ENCODE measurements at places on chromosomes 6 and 20.

DNA sequence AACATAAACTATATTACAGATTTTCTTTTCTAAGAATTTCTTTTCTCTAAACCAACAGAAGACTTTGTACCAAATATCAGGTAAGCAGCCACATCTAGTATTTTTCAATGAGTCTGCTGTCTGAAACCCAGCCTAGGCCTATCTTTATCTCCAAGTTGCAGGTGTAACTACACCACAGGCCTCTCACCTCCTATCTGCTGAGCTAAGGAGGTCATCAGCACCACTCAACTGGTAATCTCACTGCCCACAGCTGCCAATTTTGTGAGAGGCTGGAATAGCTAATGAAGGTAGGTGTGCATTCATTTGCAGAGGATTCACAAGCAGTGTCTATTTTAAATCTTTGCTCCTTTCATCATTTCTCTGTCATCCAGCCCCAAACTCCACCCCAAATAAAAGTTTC, 584.8 kb downstream of the HDGFL1 start:
- DNase-seq, result no peak

DNA sequence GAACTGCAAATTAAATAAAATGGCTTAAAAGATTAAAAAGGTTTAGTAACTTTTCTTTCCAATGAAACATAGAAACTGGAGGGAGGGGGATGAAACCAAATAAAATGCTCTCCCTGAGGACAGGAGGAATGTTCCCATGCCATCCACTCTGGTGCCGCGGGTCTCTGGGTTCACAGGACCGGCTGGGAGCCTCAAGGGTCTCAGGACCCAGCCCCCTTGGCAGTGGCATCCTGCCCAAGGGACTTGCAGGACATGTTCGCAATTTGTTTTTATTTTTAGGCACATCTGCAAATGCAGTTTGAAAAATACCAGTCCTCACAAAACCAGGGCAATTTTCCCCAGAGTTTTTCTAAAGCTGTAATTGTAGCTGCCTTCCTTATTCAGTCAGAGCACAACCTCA, 7.5 kb downstream of the BEND3 start:
- DNase-seq, result no peak

- DNase-seq, result no peak
Observed at GRCh38 chr6:140052736-140053729, 678.6 kb upstream of the CITED2 start.

DNA sequence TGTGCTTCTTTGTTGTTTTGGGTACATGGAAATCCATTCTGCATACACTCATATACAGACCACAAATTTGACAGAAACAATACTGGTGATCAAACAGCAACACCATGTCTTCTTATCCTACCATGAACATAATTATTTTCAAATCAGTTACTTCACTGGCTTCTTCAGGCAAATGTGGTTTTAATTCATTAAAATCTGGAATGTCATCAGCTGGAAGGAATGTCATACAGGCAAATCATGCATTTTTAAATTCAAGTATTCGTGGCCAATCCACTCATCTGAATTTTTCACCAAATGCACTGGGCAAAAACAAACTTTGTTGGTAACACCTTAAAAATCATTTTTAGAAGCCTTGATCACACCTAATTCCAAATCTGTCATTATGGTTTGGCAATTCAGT, 59.3 kb downstream of the KIF6 start:
- no peak for DNase-seq

DNA sequence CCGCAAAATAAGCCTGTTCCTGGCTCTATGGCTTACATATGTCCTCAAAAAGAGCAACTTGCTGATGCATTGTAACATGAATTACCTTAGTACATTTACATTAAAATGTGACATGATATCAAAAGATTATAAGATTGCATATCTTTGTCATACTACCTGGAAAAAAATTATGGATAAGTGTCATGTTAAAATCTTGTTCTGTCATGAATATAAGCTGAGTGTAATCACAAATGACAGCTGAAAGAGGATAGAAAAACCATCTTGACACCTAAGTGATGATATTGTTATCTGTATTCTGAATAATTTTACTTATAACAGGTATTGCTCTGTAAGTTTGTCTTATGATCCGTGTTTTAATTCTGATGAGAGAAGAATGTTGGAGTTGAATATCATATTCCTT, 503.0 kb upstream of the RNF217 start:
- DNase-seq, result no peak

- peak; percentile 64 for DNase-seq
Observed at GRCh38 chr6:156662025-156662445, 115.1 kb upstream of the ARID1B start.

GRCh38 chr6:15503346-15503680, 159.5 kb downstream of the DTNBP1 start:
- DNase-seq, result no peak

GRCh38 chr6:136235233-136235564, 14.9 kb downstream of the MTFR2 start:
- no peak for DNase-seq

- DNase-seq, result no peak
Observed at GRCh38 chr6:76166297-76166696, 93.8 kb upstream of the IMPG1 start.

GRCh38 chr20:22590662-22591061, 6.3 kb upstream of the FOXA2 start:
- no peak for DNase-seq

GRCh38 chr6:133248241-133249001, 7.3 kb downstream of the EYA4 start:
- no peak for DNase-seq

DNA sequence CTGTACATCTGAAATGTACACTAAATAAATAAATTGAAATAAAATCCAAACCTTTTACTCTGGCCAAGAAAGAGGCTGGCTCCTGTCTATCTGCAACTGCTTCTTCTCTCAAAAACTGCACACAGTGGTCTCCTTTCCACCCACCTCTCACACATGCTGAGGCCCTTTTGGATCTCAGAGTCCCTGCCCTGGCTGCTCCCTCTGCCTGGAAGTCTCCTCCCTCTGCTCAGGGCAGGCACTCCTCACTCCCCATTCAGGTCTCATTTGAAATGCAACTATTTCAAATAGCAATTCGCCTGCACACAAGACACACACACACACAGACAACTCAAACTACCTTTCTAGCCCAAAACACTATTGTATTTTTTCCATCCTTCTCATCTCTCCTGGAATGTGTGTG, 348.8 kb downstream of the PKHD1 start:
- no peak for DNase-seq

- DNase-seq, result no peak
Observed at GRCh38 chr20:14712302-14712739, 374.9 kb upstream of the FLRT3 start.

DNA sequence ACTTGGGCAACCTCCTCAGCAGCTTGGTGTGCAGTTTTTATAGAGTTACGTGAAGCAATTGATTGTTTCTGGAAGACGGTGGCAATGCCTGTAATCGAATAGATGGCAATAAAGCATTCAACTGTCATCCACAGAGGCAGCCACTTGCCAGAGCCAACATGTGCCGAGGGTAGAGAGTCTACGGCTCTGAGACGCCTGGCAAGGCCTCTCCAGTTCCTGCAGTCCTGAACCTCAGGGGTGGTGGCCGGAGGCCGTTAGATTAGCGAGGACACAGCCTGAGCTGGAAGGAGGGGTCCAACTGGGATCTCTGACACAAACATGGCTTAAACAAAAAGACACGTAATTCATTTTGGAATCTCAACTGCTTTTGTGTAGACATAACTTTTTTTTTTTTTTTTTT, 775 bp upstream of the TTLL2 start:
- no peak for DNase-seq

GRCh38 chr6:170093276-170093657, 197.6 kb downstream of the DLL1 start:
- DNase-seq, result peak; percentile 1

GRCh38 chr6:36706339-36706738, 8.7 kb downstream of the RAB44 start:
- DNase-seq, result no peak

- peak; percentile 41 for DNase-seq
Observed at GRCh38 chr6:166313255-166314070, 5.3 kb upstream of the PRR18 start.

GRCh38 chr6:149923327-149923986, 536 bp upstream of the RAET1G start:
- DNase-seq, result no peak

- no peak for DNase-seq
Observed at GRCh38 chr6:110063594-110064263, 85.6 kb downstream of the GPR6 start.

DNA sequence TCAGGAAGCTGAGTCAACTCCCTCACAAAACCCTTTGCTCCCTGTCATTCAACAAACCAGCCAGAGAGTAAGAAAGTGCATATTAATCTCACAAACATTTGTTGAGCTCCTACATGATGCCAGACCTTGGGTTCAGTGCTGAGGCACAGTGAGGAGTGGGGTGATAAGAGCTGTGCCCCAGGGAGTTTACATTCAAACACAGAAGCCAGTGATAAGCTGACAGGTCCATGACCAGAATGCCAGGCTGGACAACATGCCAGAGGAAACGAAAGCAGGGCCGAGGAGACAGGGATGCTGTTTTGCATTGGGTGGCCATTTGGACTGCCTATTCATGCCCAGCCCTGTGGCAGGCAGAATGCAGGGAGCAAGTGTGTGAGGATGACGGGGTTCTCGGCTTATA, 76.7 kb downstream of the LRFN2 start:
- no peak for DNase-seq

DNA sequence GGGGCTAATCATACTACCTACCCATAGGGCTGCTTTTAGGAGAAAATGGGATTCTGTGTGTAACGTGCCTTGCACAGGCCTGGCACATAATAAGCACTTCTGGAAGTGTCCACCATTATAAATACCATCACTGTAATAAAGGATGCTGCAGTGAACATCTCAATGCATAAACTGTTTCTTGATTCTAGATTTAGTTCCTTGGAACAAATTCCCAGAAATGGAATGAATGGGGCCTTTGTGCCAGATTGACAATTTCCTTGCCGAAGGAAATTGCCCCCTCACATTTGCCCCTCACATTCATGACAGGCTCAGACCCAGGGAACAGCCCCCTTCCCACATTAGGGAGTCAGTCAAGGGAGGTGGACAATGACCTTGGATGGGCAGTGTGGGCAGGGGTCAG, 29.2 kb downstream of the BPIFB4 start:
- no peak for DNase-seq

- no peak for DNase-seq
Observed at GRCh38 chr6:21348146-21348503, 245.4 kb upstream of the SOX4 start.

GRCh38 chr6:149234051-149234962, 83.2 kb upstream of the TAB2 start:
- DNase-seq, result no peak

GRCh38 chr6:14354919-14355572, 237.5 kb downstream of the CD83 start:
- DNase-seq, result peak; percentile 61

- no peak for DNase-seq
Observed at GRCh38 chr6:157592541-157592940, 211.6 kb downstream of the ZDHHC14 start.

GRCh38 chr20:48574383-48574782, 253.4 kb downstream of the PREX1 start:
- DNase-seq, result no peak

GRCh38 chr20:18684775-18685174, 96.9 kb downstream of the DTD1 start:
- DNase-seq, result no peak

- DNase-seq, result no peak
Observed at GRCh38 chr20:55760586-55760985, 244.7 kb downstream of the CBLN4 start.

DNA sequence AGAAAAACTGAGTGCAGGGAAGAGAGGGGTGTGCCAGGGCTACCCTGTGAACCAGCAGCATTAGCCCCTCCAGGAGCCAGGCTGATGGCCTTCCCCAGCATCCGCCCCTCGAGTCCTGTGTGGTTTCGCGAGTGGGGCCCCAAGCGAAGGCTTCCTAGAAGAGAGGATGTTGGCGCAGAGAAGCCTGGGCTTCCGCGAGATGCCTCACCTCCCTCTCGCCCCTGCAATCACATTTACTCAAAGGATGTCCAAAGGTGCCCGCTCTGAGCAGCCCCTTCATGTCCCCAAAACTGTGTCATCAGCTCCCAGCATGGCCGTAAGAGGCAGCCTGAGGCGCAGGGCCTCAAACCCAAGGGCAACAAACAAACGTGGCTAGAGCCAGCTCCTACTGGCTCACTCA, 111.7 kb downstream of the PREX1 start:
- DNase-seq, result no peak

DNA sequence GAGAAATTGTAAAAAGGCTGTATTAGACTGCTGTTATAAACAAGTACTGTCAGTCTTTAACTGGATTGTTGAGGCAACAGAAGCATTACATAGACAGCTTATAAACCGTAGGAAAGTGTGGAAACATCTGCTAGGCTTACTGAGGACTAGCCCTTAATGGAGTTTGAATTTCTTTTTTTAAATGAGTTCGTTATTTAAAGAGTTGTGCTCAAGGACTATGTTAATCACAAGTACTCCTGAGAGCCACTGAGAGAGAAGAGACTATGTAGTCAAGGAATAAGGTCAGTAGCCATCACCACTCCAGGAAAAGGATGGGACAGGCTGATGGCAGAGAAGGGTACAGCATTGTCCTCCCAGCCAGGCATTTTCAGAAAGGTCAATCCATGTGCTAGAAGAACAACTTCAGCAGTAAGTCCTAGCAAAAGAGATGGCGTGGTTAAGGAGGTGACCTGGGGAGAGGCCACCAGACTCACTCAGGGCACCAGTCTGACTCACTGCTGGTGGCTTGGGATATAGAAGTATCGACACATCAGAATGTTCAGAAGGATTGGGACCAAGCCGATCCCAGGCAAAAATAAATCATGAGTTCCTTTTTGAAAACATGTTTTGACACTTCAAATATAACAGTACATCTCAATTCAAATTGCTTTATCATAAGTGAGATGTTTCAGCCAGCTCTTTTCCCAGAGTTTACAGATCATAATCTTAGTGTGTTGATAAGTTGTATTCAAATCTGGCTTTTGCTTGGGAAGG, 6.4 kb downstream of the RPS12 start:
- no peak for DNase-seq

GRCh38 chr6:20569000-20569610, 34.8 kb downstream of the CDKAL1 start:
- DNase-seq, result no peak

DNA sequence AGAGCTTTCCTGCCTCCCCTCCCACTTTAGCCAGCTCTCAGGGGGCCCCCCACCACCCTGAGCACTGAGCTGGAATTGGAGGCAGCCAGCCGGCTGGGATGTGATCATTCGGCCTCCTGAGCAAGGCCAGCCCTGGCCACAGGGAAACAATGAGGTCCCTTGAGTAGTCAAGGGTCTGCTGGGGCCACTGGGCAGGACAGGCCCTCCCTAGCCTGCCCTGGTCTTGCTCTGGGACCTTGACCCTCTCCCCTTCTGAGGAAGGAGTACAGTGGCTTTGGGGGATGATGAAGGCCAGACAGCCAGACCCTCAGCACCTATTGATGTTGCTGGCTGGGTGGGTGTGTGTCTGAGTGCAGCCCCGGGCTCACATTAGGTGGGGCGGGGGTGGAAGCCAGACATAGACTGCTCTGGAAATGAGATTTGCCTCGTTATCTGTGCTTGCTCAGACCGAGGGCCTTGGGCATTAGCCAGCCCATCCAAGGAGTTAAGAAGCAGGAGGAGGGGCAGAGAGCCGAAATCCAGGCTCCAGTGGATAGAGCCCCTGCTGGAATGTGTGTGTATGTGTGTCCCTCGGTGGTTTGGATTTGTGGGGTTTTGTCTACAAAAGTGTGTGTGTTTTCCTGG, 21.3 kb downstream of the CD40 start:
- no peak for DNase-seq

GRCh38 chr6:125310994-125311649, 9.4 kb upstream of the HDDC2 start:
- peak; percentile 34 for DNase-seq

GRCh38 chr20:46488451-46488850, 24.9 kb downstream of the ZNF334 start:
- no peak for DNase-seq
